Naive B cell (primary cell): ENCODE measurements at places on chromosomes 1 and 21. TPM values are rescaled to one million over a fixed set of nuclear protein-coding genes. Genes with fewer than 3 reads are reported as not detected.

ZNF436 gene
- polyA plus RNA-seq = 3.8 TPM

S100A12 gene
- polyA plus RNA-seq = 1.0 TPM

CD34 gene
- polyA plus RNA-seq = not detected

CFAP107 gene
- not detected for polyA plus RNA-seq

ZNF683 gene
- not detected for polyA plus RNA-seq

IL22RA1 gene
- polyA plus RNA-seq = not detected

TRAPPC10 gene
- 32.2 TPM for polyA plus RNA-seq

- DNase-seq = no peak
These were observed 155.4 kb downstream of the SLC45A1 start for GRCh38 chr1:8473121-8473875.

- DNase-seq = no peak
These were observed 275.5 kb downstream of the CAMTA1 start for GRCh38 chr1:7060745-7061144.

DNA sequence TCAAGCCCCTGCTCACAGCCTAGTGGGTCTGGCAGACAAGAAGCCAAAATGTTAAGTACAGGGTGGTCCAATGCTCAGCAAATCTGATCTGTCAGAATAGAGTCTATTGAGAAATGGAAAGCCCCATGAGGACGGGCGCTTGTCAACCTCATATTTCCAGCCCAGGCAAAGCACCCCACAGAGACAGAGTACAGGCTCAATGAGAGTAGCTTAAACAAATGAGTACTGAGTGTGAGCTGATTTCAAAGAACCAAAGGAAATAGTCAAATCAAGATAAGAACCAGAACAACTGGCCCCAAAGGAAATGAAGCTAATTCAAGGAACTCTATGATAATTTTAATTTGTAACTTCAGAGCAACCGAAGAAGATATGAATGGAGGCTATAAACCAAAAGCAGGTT lies 44.6 kb upstream of the SLC30A1 start:
- DNase-seq = no peak

DNA sequence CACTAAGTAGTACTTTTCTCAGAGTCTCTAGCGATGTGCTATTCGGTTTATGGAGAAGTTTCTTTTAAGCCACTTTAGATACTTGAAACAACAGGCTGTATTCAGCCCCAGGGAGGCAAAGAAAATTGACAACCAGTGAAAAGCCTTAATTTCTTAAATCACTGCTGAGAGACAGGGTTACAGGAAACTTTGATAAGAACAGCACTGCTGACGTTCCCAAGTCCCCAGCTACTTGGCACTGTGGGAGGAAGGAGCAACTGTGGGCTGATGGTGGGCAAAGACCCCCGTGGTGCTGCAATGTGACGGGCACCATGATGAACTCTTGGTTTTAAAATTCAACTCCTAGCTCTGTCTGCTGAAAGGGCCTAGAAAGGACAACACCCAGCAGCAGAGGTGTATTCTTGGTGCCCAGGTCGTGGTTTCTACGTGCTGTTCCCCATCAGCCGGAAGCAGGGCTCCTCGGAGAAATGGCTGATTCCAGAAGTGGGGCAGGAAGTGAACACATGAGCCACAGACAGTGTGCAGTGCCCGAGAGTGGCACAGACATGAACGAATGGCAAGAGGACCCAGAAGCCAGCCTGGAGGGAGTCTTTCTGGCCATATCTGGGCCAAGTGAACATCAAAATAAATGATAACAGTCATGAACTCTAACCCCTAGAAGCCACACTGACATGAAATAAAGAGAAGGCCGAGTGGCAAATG lies 5.3 kb downstream of the PTTG1IP start:
- DNase-seq = no peak

GRCh38 chr1:158998781-158999161 lies 10.9 kb upstream of the IFI16 start:
- DNase-seq = peak; percentile 60

DNA sequence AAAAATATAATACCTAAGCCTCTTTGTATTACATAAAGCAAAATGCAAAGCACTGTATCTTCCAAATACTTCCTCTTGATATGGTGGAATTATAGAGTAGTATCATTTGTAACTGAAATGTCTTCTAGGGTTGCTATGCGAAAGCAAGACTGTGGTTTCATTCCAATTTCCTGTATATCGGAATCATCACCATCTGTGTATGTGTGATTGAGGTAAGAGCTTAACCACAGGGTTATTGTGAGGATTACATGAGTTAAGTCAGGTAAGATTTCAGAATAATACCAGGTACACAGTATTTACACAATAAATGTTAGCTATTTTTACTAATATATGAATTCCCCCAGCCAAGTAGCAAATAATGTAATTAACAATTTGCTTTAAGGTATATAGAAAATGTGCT lies 24.7 kb downstream of the CD53 start:
- DNase-seq = no peak

GRCh38 chr1:42930178-42931107 lies 28.2 kb downstream of the SLC2A1 start:
- DNase-seq = no peak

- no peak for DNase-seq
These were observed 10.2 kb downstream of the AJAP1 start for GRCh38 chr1:4664606-4665005.

DNA sequence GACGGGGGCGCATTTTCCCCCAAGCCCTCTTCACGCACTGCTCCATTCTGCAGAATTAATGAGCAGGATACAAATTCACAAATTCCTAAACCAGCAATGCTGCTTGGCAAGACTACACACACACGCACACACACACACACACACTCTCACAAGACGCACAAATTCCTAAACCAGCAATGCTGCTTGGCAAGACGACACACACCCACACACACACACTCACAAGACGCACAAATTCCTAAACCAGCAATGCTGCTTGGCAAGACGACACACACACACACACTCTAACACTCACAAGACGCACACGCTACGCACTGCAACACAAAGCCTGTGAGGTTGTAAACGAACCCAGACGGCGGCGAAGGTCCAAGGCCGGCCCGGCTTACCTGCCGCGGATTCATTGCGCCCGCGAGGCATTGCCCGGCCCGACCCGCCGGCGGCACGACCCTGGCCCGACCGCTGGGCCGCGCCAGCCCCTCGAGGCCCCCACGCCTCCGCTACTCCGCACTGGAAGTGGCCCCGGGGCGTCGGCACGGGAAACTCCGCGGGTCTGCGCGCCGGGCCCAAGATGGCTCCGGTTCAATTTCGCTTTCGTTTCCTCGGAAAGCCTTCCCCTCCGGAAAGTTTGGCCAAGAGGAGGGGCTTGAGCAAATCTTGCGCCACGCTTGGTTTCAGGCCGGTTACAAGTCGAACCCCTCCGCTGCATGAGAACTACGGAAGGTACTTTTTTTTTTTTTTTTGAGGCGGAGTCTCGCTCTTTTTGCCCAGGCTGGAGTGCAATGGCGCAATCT lies at the start of gene ADAR:
Gene ADAR, minus strand, starts transcription at position 578 of the 788 bp plus-strand sequence. Its CDS starts 180 bp downstream, at position 398.
- peak; percentile 92 for DNase-seq

DNA sequence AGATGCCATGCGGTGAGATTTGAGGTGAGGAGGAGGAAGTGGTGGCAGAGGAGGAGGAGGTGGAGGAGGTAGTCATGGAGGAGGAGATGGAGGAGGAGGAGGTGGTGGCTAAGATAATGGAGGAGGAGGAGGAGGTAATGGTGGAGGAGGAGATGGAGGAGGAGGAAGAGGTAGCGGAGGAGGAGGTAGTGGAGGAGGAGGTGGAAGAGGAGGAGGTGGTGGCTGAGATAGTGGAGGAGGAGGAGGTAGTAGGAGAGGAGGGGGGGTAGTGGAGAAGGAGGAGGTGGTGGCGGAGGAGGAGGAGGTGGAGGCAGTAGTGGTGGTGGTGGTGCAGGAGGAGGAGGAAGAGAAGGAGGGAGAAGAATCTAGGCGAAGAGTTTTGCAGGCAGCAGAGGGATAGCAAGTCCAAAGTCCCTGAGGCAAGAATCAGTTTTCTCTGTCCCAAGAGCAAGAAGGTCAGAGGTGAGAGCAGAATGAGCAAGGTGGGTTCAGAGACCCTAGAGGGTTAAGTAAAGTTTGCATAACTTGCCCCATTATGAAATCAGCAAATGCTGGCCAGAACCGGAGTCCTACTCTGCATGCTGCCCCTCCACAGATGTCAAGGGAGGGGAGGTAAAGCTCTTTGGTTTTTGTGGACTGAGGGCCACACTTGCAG lies 38.9 kb upstream of the GNPAT start:
- no peak for DNase-seq

GRCh38 chr1:228207381-228207810 lies 448 bp upstream of the OBSCN start:
- DNase-seq = no peak

DNA sequence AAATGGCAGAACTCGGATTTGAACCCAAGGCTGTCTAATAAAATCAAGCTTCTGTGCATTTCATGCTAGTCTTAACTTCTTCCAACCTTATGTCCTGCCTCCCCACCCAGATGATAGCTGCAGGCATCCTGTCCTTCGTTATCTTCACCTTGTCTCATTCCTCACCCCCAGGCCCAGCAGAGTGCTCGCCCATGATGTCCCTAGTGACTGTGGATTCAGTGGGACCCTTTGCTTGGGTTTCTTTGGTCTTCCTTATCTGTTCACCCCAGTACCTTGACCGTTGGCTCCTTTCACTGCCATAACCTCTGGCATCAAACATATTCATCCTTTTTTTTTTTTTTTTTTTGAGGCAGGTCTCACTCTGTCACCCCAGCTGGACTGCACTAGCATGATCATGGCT lies 5.6 kb upstream of the BSDC1 start:
- DNase-seq = no peak

DNA sequence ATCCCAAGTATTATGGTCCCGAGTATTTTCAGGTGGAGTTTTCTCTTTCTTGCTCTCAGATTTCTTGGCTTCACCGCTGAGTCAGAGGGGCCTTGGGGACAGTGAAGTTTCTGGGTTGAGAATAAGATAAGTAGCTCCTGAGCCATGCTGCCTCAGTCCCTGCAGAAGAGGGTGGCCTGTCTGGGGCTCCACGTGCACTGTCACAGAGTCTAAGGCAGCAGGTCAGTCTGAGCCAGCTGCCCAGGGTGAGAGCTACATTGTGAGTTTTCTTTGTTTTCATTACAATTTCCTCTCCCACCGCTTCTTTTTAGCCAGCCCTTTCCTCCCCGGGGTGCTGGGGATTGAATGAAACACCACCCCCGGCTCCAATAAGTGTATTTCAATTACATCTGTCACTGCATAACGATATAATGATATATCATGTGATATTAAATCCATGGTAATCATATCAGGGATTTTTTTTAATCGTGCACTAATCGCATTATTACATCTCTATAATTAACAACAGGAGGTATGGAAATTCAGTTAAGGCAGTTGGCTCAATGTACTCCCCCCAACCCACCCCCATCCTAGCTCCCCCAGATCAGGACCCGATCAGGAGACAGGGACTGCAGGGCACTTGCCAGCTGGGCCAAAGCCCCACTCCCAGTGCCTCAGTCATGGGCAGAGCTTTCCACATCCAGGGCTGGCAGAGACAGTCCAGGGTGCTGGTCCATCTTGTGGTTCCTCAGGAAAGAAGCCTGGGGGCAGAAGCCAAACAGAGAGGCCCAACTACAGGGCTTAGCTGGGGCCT lies 43.7 kb downstream of the DMAP1 start:
- DNase-seq = no peak

DNA sequence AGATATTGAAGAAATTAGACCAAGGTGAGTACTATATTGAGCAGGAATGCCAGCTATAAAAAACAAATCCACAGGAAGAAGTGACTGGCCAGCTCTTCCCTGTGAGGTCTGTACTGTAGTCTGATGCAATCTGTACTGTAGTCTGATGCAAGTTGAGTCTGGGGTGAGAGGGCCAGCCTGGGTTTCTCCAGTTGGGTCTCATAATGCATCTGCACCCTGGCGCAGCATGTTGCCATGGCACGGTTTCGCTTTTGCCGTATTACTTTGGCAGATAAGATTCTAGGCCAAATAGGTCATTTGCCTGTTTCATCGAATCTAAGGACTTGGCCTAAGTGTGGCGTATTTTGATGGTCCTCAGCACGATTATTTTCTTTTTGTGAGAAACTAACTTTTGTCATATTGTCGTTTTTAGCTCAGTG lies 24.4 kb upstream of the PGD start:
- no peak for DNase-seq

GRCh38 chr1:171799166-171799565 lies 17.7 kb downstream of the METTL13 start:
- DNase-seq = no peak

GRCh38 chr1:226625832-226626576 lies 77.4 kb downstream of the STUM start:
- no peak for DNase-seq

DNA sequence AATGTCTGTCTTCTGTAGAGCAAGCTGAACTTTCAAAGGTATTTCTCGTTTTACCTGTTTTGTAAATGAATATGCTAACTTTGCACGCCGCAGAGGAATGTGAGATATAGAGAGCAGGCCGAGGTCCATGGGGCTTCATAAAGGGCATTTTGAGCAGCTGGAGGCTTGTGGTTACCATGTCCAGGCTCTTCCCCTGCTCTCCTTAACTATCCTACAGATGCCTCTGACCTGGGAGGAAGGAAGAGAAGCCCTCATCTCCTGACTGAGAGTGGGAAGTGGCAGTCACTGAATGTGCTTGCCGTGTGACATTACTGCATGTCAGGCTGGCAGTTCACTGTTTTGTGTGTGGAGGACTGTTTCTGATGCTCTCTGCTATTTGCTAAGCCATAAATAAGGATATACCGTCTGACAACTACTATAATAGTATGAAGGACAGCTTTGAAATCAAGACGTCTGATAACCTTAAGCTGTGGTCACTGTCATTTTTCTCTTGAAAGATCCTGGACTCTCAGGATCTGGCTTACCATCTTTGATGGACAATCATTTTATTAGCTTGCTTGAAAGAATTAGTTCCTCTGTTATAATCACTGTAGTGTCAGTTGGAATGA lies 92.2 kb downstream of the DYRK1A start:
- DNase-seq = no peak

DNA sequence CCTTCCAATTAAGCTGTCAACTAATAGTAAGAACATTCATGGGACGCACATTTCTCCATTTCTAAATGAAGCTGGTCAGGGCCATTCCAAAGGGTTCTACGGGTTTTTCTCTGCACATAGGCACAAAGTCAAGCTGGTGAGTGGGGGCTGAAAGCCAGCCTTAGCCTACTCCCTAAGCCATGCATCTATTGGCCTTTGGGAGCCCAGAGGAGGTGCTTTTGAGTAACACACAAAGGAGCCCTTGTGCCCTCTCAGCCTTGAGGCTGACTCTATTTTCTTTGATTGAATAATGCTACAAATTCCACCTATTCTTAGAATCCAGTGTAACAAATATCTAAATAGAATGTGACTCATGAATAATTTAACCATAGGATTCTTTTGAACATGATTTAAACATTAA lies 73.6 kb downstream of the RGS13 start:
- no peak for DNase-seq

- no peak for DNase-seq
These were observed 18.2 kb upstream of the MX1 start for GRCh38 chr21:41407541-41408460.

- DNase-seq = no peak
These were observed 496 bp downstream of the VPS45 start for GRCh38 chr1:150068109-150068435.

DNA sequence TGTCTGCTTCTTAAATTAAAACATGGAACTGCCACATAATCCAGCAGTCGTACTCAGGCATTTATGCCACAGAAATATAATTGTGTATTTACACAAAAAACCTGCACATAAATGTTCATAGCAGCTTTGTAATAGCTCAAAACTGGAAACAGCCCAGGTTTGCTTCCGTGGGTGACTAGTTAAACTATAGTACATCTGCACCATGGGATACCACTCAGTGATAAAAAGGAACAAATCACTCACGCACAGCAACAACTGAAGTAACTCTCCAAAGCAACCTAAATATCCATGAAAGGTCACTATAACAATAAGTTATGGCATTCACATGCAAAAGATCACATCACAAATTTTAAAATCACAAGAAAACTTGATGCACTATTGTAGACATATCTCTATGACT lies 64.4 kb downstream of the KCNT2 start:
- DNase-seq = no peak

GRCh38 chr1:161218301-161219077 lies 3.4 kb downstream of the FCER1G start:
- DNase-seq = no peak
